Activated T-helper 1 cell treated with anti-CD3 and anti-CD28 coated beads, Interleukin-2, amount 50 U/mL, for 16 hours (primary cell): ENCODE measurements at places on chromosomes 16 and 17.

GRCh38 chr16:87828907-87829621 is 40.2 kb downstream of the SLC7A5 start:
- no peak for DNase-seq

GRCh38 chr17:62112229-62112628 is 47.2 kb upstream of the MED13 start:
- no peak for DNase-seq

- no peak for DNase-seq
Measured at GRCh38 chr16:16021988-16022682, 72.7 kb downstream of the ABCC1 start.

GRCh38 chr16:82829301-82829700 is 202.5 kb downstream of the CDH13 start:
- DNase-seq, result no peak

- no peak for DNase-seq
Measured at GRCh38 chr16:85796152-85796551, 3.2 kb downstream of the EMC8 start.
